M059J (cell line): ENCODE measurements at places on chromosomes 13 and 19. TPM values are rescaled to one million over a fixed set of nuclear protein-coding genes. Genes with fewer than 3 reads are reported as not detected.

Gene MYO1F
- total RNA-seq: 0.15 and 0.25 TPM in 2 replicates

DNA sequence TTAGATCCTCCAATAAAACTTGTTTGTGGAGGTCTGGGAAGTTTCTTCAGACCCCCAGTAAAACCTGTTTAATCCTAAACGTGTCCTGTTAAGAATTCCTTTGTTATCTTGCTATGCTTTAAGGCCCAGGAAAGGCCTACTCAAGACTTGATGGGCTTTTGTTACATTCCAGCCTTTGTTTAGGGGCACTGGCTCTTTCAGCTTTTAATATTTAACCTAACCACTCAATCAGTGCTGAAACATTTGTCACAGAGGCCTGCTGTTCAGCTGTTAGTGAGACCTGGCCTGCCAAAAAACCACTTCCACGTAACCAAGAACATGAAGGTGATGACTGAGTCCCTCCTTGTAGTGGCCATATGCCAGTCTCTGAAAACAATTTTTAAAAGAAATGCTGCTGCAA is 41.7 kb downstream of the PCDH17 start:
- no peak for DNase-seq

DNA sequence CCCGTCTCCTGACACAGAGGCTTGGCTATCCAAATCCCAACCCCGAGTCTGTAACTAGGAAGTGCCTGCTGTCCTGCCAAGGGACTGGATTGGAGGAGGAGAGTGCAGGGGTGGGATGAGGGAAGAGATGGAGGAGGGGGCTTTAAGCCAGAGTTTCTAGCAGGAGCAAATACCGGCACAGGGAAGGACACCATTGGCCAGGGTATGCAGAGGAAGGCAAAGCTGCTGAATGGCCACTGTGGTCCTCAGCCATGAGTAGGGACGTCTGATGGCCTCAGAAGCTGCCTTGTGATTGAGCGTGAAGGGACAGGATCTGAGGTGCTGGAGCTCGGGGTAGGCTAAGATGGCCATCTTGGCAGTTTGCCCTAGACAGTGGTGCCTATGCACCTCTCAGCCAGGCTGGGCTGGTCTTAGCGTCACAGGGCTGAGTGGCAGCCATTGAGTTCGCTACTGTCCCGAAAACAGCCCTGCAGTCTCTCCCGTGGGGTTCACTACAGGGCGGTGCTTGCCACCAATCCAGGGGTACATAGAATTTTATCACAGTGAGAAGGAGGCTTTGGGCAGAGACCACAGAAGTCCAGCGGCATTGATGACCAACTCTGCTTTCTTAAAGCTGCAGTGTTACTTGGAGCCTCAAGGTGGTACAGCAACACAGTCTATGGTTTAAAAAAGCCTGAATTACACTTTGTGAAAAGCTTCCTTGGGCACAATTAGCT is 61.8 kb downstream of the AKAP11 start:
- DNase-seq: peak; percentile 49

- no peak for DNase-seq
Observed at GRCh38 chr19:10661946-10662345, 7.8 kb downstream of the ILF3 start.

- DNase-seq: peak; percentile 99
Observed at GRCh38 chr19:2532252-2533071, 56.5 kb downstream of the GADD45B start.

GRCh38 chr13:23609414-23609760 is 39.2 kb downstream of the TNFRSF19 start:
- DNase-seq: peak; percentile 67
